Activated CD8-positive, alpha-beta memory T cell treated with anti-CD3 and anti-CD28 coated beads for 4 hours (primary cell): ENCODE measurements at places on chromosomes 3 and 15.

DNA sequence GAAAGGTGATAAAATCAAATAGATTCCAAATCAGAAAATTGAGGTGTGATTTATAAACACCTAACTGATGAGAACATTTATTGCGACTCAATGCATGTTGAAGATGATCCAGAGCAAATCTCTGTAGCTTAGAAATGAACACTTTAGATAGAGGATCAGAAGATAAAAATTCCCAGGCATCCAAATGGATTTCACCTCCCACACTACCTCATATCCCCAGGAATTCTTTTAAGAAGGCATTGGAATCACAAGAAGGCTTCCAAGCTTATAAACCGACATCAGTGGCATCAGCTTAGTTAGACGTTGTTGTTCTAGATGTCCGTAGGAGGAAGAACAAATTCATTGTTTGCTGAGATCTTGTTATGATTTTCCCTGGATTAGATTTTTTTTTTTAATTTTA, 154.4 kb downstream of the EBLN2 start:
- DNase-seq, result no peak

- DNase-seq, result no peak
These were observed 5.5 kb downstream of the BMF start for GRCh38 chr15:40102897-40103858.

- DNase-seq, result no peak
These were observed 216.1 kb upstream of the ROPN1 start for GRCh38 chr3:124207873-124208485.

DNA sequence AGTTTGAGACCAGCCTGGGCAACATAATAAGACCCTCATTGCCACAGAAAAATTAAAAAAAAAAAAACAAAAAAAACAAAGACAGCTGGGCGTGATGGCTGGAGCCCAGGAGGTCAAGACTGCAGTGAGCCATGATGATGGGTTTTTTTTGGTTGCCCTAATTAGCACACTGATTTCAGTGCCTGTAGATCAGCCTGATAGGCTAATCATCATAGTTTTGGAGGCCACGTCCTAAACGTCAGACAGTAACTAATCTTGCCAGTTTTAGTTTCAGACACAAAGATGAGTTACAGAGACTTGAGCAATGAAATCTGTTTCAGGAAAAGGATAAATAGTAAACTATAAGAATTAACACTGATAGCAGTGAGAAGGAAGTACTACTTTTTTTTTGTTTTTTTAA, 55.4 kb downstream of the LRCH3 start:
- DNase-seq, result no peak
